ENCODE measurements at places on chromosomes 4 and X.

GRCh38 chrX:73668779-73669178 is 105.8 kb downstream of the CHIC1 start:
- no peak for DNase-seq

DNA sequence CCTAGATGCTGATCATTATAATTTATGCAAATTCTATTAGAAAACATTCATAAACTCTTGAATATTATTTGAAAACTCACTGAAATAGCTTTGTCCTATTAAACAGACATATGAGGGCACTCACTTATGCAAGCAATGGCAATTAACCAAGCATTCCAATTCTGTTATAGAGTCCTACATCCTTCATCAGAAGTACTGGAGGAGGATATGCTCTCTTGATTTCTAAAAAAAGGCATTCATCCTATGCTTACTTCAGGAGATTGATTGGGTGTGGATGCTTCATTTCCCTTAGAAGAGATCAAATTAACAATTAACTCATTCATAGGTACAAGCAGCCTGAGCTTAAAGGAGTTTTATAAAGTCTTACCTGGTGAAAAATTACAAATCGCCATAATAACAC is 1317.2 kb downstream of the PCDH7 start:
- no peak for DNase-seq

DNA sequence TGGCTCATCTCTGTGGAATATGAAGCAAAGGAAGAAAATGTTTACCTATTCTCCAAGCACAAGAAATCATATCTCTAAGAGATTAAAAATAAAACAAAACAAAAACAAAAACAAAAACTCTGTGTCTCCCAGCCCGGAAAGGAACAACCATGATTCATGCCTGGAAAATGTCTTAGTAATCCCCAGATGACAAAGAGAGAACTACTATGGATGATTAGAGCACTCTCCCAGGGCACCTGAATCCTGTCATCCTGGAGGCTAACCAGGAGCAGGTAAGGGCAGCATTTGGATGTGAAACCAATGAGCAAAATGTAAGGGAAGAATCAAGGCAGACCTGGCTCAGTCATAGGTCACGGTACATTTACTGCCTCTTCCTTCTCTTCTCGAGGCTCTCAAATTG is 1.7 kb upstream of the AKAP4 start:
- no peak for DNase-seq

GRCh38 chr4:27214010-27214409 is 353.4 kb downstream of the STIM2 start:
- DNase-seq = no peak

DNA sequence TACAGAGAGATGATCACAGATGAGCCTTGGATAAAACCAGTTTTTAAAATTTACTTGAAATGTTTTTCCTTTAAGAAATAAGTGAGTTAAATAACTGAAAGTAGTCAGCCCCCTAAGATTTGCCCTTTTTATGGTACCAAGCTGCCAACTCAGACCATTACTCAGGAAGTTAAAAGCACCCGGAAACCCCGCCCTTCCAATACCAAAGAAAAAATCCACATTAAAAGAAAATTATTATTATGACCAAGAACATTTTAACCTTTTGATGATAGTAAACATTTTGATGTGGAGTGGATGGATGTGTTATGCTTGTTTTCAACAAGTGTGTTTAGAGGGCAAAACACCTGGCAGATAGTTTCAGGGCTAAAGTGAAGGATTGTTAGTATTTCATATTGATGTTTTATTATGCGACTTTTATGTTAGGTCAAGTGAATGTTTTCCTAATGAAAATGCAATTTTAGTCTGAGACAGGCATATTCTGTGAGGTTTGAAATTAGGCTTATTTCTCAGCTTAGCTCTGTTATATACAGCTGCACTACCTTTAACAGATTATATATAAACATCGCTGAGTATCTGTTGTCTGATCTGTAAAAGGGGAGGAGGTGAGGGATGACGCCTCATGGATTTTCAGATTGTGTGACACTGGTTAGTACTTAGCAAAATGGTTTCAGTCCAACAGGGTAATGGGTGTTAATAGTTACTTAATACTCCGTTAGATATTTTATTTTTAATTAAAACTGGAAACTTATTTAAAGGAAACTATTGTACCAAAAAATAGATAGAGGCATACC is 89.0 kb downstream of the KDM6A start:
- no peak for DNase-seq

DNA sequence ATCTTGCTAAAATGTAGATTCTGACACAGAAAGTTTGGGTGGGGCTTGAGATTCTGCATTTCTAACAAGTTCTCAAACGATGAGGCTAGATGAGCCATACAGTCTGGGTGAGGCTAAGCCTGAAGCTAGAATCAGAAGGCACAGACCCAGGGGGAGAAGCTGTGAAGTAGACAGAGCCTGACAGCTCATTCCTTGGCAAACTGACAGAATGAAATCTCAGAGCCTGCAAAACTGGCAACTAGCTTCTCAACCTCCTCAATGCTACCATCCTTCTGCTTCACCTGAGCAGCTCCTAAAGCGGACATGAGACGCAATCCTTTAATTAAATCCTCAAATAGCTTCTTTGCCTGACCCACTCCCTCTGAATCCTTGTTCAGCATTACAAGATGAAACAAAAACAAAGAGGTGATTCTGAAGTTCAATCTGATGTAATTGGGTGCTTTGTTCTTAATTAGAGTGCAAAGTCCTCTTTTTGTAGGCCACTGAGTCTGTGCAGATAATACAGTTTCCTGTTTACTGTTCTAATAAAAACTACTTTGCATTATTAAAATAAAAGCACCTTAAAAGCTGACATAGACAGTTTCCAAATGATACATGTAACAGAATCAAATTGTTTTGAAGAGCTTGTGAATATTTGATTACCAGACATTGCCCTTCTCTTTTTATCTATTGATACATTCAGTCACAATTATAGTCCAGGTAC is 71.0 kb upstream of the BMP2K start:
- no peak for DNase-seq

DNA sequence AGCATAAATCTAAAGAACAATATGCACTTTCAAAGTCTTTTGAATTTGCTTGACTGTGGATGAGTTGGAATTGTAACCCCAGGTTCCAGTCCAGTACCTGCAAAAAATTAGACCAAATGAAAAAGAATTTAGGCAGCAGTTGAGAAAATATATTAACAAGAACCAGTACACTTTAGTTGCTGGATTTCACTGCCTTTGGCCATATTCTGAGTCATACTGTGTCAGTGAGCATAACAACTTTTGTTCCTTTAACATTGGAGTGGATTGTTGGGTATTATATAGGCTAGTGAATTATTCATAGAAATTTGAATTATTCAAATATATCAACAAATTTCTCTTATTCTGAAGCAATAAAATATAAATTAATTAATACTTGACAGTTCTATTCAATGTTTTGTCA is 101.5 kb upstream of the SMAD1 start:
- DNase-seq = no peak

GRCh38 chr4:27398631-27399310 is 538.1 kb downstream of the STIM2 start:
- DNase-seq = no peak

- no peak for DNase-seq
Observed at GRCh38 chr4:151917145-151917734, 156.4 kb upstream of the GATB start.
